Endothelial cell of umbilical vein (primary cell): ENCODE measurements at places on chromosomes 5 and 9. TPM values are rescaled to one million over a fixed set of nuclear protein-coding genes. Genes with fewer than 3 reads are reported as not detected.

The SGCD gene
- not detected in 2 replicates for total RNA-seq

The NR3C1 gene
- total RNA-seq = 17.0 and 21.2 TPM in 2 replicates

The HMCN2 gene
- 0.18 and 0.24 TPM in 2 replicates for total RNA-seq

The CACNA1B gene
- 0.05 and 0.11 TPM in 2 replicates for total RNA-seq

The OLFM1 gene
- 0.42 and 0.95 TPM in 2 replicates for total RNA-seq

The FYB1 gene
- 0.44 TPM in 1 of 2 replicates, not detected in the other for total RNA-seq

The ANKHD1 gene
- 87.0 and 92.4 TPM in 2 replicates for total RNA-seq

The MYMK gene
- not detected in 2 replicates for total RNA-seq

The TMC1 gene
- total RNA-seq = 0.48 and 1.5 TPM in 2 replicates

The LRRC70 gene
- 24.5 and 26.5 TPM in 2 replicates for total RNA-seq

GRCh38 chr5:180311216-180311615 lies 19.3 kb upstream of the MAPK9 start:
- no peak for DNase-seq

GRCh38 chr9:107963246-107963645 lies 473.7 kb upstream of the KLF4 start:
- no peak for DNase-seq

DNA sequence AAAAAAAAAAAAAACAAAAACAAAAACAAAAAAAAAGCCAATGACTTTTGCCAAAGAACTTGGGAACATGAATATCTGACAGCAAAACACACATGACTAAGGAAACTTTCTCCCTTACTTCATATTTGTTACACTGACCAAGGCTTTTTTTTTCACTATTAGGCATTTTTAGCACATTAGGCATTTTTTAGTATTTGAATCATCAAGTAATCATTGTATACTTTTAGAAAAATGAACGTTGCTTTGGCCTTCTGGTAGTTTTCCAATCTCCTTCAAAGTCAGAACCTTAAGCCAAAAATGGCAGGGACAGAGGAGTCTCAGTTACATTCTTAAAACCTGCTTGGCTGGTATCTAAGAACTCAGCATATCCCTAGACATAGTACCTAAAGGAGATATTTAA lies 19.3 kb downstream of the NREP start:
- no peak for DNase-seq

DNA sequence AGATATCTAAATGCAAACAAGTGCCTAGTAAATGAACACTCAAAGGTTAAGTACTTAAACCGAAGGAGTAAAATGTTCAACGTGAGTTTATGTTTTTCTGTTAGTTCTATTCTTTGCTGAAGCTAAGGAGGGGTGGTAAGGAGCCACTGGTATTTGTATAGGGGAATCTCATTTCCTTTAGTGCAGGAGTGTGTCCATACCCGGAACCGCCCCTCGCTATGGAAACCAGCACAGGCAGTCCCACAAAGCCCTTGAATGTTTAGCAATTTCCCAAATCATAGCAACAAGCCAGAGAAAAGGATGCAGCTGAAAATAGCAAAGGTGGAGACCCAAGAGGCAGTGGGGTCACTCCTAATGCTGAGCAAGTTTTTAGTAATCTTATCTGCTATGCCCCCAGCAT lies 78.8 kb upstream of the STK32A start:
- no peak for DNase-seq

- peak; percentile 88 for DNase-seq
Measured at GRCh38 chr9:76414661-76415060, 20.4 kb upstream of the RFK start.

- no peak for DNase-seq
Measured at GRCh38 chr5:160480652-160481051, 59.0 kb downstream of the PTTG1 start.

GRCh38 chr5:11898-12297 lies 80.1 kb upstream of the PLEKHG4B start:
- no peak for DNase-seq

DNA sequence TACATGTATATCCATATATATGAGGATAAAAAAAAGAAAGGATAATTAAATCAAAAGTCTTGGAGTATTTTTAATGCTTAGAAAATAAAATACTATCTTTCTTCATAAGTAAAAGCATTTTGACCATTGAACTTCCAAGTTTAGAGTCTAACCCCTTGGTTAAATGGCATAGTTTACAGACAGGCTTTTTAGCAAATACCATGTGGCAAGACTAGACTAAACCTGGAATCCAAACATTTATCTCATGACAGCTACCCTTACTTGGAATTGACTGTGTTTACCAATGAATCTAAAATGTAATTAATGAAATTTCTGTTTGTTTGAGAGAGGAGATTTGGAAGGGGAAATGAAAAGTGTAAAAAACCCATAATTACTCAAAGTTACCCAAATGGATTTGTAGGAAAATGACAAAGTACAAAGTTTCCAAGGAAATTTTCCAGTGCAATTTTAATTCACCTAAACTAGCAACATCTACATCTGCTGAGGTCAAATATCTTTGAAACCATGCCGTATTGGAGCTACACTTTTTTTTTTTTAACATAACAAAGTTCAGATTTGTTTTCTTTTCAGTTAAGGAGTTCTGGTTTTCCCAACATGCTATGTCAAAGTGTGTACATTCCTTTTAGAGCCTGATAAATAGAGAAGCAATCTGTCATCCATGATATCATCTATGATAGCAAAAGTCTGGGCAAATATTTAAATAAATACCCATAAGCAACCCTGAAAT lies 272.1 kb upstream of the DAB2 start:
- DNase-seq = no peak

- DNase-seq = no peak
Measured at GRCh38 chr9:111501005-111501562, 16.9 kb upstream of the ECPAS start.

GRCh38 chr9:86907346-86907745 lies 40.0 kb downstream of the GAS1 start:
- no peak for DNase-seq

DNA sequence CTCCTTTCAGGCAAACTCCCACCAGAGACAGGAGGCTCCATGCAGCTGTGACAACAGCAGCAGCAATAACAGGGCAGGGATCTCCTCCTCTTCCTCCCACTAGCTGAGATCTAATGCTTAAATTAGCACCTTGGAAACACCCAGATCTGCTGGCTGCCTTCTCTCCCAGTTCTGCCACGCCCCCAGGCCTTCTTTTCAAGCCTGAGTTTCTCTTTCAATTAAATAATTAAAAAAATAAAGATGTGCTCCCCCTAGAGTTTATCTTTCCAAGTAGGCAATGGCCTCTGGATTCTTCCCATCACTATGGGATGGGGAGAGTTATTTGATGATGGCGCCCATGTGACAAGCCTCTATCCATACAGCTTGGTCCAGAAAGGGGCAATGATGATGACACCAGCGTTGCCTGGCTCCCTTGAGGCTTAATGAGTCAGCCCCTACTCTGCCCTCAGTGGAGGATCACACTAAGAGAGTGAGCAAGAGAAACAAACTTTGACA lies 3.8 kb downstream of the FAM219A start:
- no peak for DNase-seq

GRCh38 chr5:85049020-85049419 lies 664.3 kb upstream of the EDIL3 start:
- peak; percentile 18 for DNase-seq

DNA sequence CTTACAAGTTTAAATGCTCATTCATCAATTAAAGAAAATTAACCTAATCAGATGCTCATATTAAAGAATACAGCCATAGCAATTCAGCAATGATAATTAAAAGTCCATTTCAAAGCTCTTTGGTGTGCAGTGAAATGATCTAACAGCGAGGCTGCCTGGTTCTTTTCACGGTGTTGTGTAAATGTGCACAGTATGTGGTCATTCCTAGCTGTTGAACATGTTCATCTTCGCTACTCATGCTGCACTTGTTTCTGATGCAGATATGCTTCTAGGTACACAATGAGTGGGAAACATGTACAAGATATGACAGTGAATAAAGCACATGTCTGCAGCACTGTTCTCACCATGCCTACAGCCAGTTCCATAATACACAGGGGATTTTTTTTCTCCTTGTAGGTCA lies 163.5 kb downstream of the NR2F1-AS1 start:
- DNase-seq = no peak

DNA sequence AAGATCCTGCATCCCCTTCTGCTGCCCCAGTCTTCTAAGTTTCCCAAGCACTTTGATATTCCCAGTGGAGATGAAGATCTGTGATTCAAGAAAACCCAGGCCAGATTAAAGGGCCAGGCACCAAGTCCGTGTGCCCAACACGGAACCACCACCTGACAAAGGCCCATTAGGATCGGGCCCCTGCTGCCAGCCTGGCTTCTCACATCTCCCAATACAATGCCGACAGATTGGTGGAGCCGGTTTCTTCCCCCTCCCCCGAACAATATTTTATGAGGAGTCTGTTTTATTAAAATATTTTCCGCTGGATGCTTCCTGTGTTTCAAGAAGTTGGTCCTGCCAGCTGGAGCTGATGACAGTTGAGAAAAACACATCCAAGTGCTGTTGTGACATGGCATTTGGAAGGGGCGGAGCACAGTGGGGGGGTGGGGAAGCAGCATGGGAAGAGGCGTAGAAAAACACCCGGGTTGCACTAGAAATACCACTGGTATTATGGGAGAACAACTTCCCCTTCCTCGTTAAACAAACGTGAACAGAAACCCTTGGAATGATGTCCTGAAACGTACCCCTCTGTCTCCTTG lies 45.0 kb downstream of the CRB2 start:
- DNase-seq = peak; percentile 63

- peak; percentile 37 for DNase-seq
Measured at GRCh38 chr5:159965031-159965837, 43.7 kb upstream of the TTC1 start.

DNA sequence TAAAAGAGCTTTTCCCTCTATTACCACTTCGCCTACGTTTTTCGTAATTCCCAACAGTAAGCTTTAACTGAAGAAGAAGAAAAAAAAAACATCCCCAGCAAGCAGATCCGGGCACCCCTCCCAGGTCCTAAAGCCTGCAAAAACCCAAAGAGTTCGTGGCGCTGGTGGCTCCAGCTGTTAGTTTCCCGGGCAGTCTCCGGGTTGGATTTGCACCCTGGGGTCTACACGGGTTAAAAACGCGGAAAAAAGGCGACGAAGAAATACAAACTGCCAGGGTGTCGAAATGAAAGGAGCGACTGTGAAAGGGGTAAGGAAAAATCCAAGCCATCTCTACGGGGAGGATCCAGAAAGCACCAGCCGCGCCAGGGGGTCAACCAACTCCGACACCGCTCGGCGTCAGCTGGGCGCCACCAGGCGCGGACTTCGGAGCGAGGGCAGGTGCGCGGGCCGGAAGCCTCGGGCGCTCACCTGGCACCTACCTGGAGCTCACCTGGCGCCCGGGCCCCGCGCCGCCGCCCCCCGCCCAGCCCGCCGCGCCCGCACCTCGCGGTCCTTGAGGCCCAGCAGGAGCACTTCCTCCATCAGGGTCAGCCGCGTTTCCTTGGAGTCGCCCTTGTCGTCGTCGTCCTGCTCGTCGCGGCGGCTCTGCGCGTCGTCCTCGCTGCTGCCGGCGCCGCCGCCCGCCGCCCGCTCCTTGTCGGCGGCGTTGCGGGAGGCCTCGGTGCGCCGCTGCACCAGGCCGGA lies 680 bp downstream of the GOLPH3 start:
- DNase-seq = no peak

GRCh38 chr9:68925175-68925574 lies 88.7 kb downstream of the PRKACG start:
- no peak for DNase-seq
